ENCODE measurements at places on chromosomes 13 and 19.

DNA sequence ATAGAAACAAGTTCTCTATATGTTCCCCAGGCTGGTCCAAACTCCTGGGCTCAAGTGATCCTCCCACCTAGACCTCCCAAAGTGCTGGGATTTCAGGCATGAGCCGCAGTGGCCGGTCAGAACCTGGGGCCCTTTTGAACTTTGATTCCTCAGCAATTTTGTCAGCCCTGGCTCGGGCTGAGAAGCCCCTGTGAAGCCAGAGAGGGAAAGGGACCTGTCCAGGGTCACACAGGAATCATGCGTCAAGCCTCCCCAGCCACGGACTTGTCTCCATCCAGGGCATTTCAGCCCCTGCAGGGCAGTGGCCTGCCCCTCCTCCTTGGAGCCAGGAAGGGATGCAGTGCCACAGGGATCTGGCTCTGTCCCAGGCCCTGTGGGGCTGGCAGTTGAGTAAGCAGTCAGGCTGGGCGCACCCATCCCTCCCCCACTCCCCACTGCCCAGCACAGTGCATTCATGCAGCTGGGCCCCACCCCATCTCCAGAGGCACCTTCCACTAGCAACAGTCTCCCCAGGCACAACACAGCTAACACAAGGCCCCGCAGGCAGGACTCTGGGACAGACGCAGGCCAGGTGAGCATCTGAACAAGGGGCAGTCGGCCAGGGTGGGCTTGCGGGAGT, at the start of gene CAPS:
TSS of gene CAPS (plus strand) at position 516 of the 619 bp plus-strand sequence. CDS start 153 bp downstream, outside the sequence.
- DNase-seq, result no peak

- no peak for DNase-seq
Observed at GRCh38 chr19:32824916-32825608, 44.5 kb downstream of the SLC7A9 start.

DNA sequence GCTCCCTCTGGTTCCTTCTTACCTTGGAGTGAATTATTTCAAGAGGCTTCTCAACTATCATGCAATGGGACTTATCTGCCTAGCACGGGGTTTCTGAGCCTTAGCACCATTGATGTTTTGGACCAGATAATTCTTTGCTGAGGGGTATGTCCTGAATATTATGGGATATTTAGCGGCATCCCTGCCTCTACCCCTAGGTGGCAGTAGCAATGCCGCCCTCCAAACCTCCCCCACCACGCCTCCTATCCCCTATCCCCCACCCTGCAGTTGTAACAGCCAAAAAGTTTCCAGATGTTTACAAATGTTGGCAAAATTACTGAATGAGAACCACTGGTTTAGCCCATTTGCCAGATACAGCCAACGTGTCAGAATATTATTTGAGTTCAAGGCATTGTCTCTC, 125.5 kb downstream of the POSTN start:
- no peak for DNase-seq

GRCh38 chr13:102704238-102705058, 9.6 kb upstream of the METTL21C start:
- DNase-seq, result no peak

All from HTR-8/SVneo (cell line).